ENCODE measurements at places on chromosomes 2 and 18. TPM values are rescaled to one million over a fixed set of nuclear protein-coding genes. Genes with fewer than 3 reads are reported as not detected.

The NYAP2 gene
- total RNA-seq, result 16.1 TPM

The PLEK gene
- 3.7 TPM for total RNA-seq

The TP53I3 gene
- total RNA-seq, result 30.0 TPM

The ARHGEF4 gene
- total RNA-seq, result 68.5 TPM

The CDH20 gene
- total RNA-seq, result 20.8 TPM

The PARD3B gene
- total RNA-seq, result 16.8 TPM

The CIB4 gene
- total RNA-seq, result not detected

The CNDP1 gene
- 0.23 TPM for total RNA-seq

The TSHZ1 gene
- 10.4 TPM for total RNA-seq

The SRD5A2 gene
- 0.23 TPM for total RNA-seq

The SP5 gene
- 2.3 TPM for total RNA-seq

The SCN3A gene
- 197 TPM for total RNA-seq

The IAH1 gene
- 56.5 TPM for total RNA-seq

The PUS10 gene
- 5.8 TPM for total RNA-seq

The NCKAP5 gene
- total RNA-seq, result 11.5 TPM

The RTP5 gene
- 13.8 TPM for total RNA-seq

The UGT1A4 gene
- total RNA-seq, result not detected

The TMEM247 gene
- total RNA-seq, result not detected

The ARHGAP15 gene
- total RNA-seq, result 3.2 TPM

The CNRIP1 gene
- 80.5 TPM for total RNA-seq

The CCDC141 gene
- total RNA-seq, result 3.5 TPM

The DUSP2 gene
- 5.5 TPM for total RNA-seq

The ACKR3 gene
- 12.7 TPM for total RNA-seq

The PRKAG3 gene
- not detected for total RNA-seq

The ABCB11 gene
- 1.2 TPM for total RNA-seq

The ASTL gene
- not detected for total RNA-seq

The SIGLEC15 gene
- total RNA-seq, result not detected

The APCDD1 gene
- total RNA-seq, result 26.8 TPM

The MATN3 gene
- total RNA-seq, result 5.1 TPM

The ANKRD36B gene
- total RNA-seq, result 297 TPM

The MC4R gene
- 14.8 TPM for total RNA-seq

The CRYBA2 gene
- total RNA-seq, result not detected

The NEURL3 gene
- total RNA-seq, result not detected

The FLACC1 gene
- total RNA-seq, result 3.7 TPM

The NAT8 gene
- total RNA-seq, result not detected

The IL36RN gene
- total RNA-seq, result not detected

The PMAIP1 gene
- total RNA-seq, result 0.69 TPM

The GRB14 gene
- total RNA-seq, result 12.5 TPM

The DYSF gene
- total RNA-seq, result 1.8 TPM

The RGPD8 gene
- total RNA-seq, result 42.9 TPM

The TXNDC2 gene
- total RNA-seq, result not detected

The TRPM8 gene
- 4.6 TPM for total RNA-seq

The IL36A gene
- total RNA-seq, result not detected

The EVX2 gene
- total RNA-seq, result not detected

The CYP26B1 gene
- 2.1 TPM for total RNA-seq

The ITGAV gene
- 69.4 TPM for total RNA-seq

The IL1RN gene
- not detected for total RNA-seq

The CNGA3 gene
- 6.0 TPM for total RNA-seq

The BOLL gene
- 1.4 TPM for total RNA-seq

The C2orf49 gene
- 36.9 TPM for total RNA-seq

The POMC gene
- total RNA-seq, result 5.3 TPM

The CNOT9 gene
- total RNA-seq, result 39.4 TPM

The OTOS gene
- total RNA-seq, result not detected

The HOXD10 gene
- not detected for total RNA-seq

The KLHL14 gene
- 2.1 TPM for total RNA-seq

The IL36B gene
- total RNA-seq, result not detected

Data from diencephalon (tissue), 1 donor.